ENCODE measurements at places on chromosomes 4 and X.

- no peak for DNase-seq
Measured at GRCh38 chrX:86023811-86024210, 23.5 kb downstream of the CHM start.

DNA sequence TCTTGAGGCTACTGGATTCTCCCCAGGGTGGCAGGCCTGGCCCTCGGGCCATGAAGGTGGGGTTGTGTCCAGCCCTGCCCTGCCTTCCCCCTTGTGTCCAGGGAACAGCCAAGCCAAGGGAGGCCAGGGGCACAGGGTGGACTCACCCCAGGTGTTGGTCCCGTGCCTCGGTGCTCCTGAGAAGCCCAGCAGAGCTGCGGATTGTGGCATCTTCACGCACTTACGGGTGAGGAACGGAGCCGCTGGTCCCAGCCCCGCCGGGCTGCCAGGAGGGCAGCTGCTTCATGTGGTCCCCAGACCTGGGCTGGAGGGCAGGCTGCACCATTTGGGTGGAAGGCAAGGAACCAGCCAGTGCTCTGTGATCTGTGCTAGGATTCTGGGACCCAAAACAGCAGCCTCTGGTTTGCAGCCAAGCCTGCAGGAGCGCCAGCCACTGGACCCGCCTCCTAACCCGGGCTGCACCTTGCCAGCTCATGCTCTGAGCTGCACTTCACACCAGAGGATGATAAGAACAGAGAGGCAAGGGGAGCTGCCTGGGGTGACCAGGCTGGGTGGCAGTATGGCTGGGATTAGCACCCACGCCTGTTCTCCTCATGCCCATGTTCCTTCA lies 36.1 kb upstream of the HMX1 start:
- DNase-seq: no peak

- DNase-seq: no peak
Measured at GRCh38 chr4:24513718-24514117, 70.6 kb downstream of the DHX15 start.

DNA sequence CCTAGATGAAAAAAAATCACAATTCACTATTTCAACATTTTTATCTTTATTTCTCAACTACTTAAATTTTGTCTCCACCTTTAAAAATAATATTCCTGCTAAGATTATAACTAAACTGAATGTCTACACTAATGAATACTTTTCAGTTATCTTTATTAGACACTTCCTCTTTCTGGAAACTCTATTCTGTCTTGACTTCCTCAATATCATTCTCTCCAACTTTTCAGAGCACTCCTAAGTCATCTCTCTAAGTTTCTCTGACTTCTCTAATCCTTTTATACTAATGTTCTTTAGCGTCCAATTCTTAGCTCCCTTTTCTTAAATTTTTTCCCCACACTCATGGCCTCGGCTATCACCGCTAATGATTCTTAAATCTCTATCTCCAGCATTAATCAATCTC lies 374.2 kb downstream of the FBXO8 start:
- no peak for DNase-seq

DNA sequence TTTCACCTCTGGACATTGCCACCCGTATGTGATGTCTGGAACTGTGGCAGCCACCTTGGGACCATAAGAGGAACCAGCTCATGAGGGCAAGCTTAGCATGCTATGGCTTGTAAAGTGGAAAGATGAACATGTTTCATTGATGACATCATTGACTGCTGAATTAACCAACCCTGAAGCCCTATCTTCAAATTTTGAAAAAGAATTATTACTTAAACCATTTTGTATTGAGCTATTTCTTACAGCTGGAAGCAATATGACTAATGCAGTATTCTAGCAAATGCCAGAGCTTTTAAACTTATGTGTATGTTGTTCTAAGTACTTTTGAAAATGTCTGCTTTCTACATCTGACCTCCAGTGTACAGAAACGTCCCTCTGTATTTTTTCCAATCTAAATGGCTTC lies 18.1 kb downstream of the GUCY2F start:
- DNase-seq: no peak

GRCh38 chrX:4764888-4765287 lies 1051.4 kb upstream of the PRKX start:
- DNase-seq: no peak

GRCh38 chr4:21290562-21290961 lies 590.3 kb downstream of the PACRGL start:
- DNase-seq: no peak

- no peak for DNase-seq
Measured at GRCh38 chr4:169351872-169352271, 81.1 kb upstream of the SH3RF1 start.

DNA sequence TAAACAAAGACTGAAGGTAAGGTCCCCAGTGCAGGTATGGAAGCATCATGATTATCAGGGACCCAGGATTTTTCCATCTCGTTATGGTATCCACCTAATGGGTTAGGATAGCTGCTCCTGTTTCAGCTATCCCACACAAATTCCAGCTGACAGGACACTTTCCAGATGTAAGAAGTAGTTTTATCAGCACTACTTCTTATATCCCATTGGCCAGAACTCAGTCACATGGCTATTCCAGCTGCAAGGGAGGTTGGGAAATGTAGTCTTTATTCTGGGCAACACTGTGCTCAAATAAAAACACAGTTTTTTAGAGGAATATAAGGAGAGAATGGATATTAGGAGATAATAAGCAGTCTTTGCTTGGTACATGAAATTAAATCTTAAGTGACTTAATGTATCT lies 96.7 kb downstream of the SRPX start:
- peak; percentile 1 for DNase-seq

DNA sequence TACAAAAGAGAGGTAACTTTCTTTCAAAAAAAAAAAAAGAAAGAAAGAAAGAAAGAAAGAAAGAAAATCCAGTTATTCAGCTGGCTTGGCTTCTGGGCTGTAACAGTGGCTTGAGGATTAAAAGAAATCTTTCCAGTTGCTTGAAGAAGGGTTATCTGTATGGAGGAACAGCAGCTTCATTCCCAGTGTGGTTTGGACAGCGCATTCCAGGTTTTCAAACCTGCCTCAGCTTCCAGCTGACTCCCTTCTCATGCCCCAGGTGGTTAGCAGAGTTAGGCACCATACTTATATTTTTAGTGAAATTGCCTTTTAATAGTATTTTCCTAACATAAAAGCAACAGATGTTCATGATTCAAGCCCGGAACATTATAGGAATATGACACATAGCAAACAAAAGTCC lies 48.6 kb downstream of the TMEM164 start:
- DNase-seq: no peak

- DNase-seq: peak; percentile 68
Measured at GRCh38 chr4:153154007-153154975, 50.0 kb upstream of the TRIM2 start.

GRCh38 chrX:73490661-73491060 lies 43.8 kb downstream of the CDX4 start:
- no peak for DNase-seq

DNA sequence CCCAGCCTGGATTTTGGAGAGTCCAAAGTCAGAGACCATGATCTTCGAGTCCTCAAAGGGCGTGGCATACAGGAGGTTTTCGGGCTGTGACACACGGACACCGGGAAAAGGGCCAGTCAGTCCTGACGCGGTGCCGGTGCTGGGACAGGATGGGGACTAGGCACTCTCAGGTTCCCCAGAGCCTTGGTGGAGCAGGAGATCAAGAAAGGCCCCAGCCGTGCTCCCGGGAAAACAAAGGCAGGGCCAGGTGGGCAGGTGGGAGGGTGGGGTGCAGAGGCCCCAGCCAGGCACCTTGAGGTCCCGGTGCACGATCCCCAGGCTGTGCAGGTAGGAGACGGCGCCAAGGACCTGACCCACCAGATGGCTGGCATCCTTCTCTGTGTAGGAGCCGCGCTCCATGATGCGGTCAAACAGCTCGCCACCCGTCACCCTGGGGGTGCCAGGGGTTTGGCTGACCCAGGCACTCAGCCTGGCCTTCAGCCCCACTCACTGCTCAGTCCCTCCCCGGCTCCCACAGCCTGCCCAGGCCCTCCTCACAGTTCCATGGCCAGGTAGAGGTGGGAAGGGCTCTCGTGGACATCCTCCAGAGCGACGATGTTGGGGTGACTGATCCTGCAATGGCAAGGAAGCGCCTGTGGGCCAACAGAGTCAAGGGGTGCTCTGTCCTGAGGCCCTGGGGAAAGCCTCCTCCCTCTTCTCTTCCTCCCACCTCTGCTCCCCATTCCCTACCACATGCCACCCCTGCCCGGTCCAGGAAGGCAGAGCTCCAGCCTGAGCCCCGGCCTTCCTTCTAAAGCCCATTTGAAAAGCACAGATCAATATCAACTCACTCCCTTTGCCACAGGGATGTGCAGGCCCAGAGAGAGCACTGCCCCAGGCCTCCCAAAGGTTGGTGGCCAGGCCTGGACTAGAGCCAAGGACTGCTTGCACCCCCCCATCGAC lies 1.8 kb downstream of the PNCK start:
- DNase-seq: no peak

All from EH (cell line).